ENCODE measurements at places on chromosomes 2 and 18.

- no peak for DNase-seq
Observed at GRCh38 chr18:10552226-10552625, 26.4 kb downstream of the NAPG start.

DNA sequence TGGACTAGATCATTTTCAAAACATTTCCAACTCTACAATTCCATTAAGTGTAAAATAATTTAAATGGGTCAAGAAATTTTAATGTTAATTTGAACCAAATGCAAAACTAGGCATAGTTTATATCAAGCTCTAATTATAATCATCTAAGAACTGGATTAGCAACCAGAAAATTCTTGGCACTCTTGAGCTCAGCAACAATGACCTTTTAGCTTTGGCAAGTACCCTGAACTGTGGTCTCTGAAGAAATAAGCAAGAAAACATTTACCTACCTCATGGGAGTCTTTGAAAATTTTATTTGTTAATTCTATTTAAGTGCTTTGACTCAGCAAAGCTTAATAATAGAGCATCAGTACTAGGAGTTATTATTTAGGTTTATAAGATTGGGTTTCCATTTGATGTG, 313.2 kb downstream of the SATB2 start:
- no peak for DNase-seq

- no peak for DNase-seq
Observed at GRCh38 chr2:58416696-58417095, 175.6 kb upstream of the FANCL start.

GRCh38 chr18:65791719-65792118, 40.9 kb downstream of the CDH7 start:
- DNase-seq = no peak

DNA sequence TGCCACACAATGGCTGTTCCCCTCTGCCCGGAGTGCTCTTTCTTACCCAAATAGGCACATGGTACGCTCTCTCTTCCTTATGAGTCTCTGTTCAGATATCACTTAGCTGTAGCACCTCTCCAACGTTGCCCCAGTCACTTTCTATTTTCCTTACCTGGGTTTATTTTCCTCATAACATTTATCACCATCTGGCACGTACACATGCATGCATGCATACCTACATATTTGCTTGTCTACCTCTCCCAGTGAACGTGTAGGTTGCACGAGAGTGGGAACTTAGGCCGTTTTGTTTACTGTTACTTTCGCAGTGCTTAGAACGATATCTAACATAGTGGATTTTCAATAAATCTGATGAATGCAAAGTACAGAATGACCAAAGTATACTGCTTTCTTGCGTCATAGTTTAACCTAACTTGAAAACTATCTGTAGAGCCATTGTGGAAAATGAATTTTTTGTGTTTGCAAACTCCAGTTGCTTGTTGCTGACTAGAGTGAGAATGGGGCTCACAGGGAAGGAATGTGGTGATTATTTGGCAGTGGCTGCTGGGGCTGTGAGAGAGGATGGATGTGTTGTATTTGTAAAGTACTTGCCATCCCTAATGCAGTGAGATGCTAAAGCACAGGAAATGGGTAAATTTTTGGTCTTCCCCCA, 47.1 kb downstream of the ACSL3 start:
- no peak for DNase-seq

- peak; percentile 32 for DNase-seq
Observed at GRCh38 chr18:64566456-64566855, 417.6 kb upstream of the LINC00305 start.

DNA sequence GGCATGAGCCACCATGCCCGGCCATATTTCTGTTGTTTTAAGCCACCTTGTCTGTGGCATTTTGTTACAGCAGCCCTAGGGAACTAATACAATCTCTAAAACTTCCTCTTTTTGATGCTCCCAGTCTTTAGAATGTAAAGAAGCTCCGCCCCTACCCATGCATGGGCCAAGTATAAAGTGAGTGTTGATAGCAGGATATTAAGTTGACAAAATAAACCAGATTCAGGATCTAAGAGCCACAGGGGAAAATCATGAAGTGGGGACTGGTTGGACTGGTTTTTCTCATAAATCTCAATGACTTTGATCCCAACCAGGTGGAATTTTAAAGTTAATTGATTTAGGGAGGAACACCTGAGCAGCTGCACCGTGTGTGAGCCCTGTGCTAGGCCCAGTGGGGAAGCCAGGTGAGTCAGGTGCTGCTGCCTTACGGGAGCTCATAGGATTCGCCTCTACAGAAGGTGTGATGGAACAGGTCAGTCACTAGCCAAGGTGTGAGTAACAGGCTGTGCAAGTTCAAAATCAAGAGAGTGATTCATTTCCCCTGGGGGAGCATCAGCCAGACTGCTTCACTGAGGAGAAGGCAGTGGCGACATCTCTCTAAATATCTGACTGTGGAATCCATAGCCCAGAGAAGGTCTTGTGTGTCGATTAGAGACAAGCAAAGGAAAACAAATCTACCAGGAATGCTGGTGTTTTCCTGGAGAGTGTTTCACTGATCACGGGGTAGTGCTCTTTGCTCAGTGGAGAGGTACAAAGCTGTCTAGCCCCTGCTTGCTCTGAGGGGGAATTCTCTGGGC, 63.0 kb upstream of the MSH2 start:
- no peak for DNase-seq

DNA sequence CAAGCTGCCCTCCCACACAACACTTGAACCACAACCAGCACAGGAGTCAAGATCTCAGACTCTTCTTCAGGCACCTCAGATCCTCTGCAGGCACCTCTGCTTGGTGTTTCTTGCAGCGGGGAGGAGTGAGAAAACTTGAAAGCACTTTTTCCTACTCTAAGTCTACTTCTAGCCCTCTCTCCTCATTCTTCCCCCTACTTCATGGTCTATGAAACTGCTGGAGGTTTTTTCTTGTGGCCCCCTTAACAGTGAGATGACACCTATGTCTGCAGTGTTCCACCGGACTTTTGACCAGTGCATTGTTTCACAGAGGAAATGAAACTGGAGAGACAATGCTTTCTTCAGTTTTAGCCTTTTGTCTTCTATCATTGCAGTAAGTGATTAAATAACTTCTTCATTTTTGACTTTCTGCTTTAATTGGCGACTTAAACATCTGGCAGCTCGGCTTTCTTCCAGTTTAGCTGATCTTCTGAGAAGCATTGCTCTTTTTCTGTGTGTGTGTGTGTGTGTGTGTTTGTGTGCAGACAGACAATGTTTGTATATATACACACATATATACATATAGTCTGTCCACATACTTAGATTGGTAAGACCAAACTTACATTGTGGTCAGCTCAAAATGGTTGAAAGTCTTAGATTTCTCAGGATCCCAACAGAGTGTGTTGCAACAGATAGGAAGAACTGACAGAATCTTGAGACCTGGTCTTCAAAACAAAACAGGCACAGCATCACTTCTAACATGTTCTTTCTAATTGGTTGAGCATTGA, 1474.0 kb upstream of the TMEFF2 start:
- no peak for DNase-seq

DNA sequence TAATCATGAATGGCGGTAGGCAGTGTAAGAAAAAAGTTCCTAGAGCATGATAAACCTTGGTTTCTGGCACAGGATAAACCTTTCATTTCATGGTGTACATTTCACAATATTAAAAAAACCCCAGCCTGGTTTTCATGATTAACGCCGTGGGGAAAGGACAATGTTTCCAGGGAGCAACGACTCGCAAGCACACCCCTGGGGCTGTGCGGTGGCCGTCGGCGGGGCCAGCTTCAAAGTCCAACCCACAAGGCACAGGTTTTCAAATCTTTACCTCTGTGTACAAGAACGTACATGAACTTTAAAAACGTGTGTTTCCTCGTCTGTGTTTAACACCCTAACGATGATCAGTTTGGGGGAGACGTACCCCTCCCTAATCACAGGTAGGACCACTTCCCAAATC, 118.1 kb downstream of the NOL10 start:
- no peak for DNase-seq

- DNase-seq = no peak
Observed at GRCh38 chr2:19991895-19992294, 2.0 kb upstream of the WDR35 start.

GRCh38 chr18:34648269-34648985, 61.7 kb upstream of the DTNA start:
- no peak for DNase-seq

GRCh38 chr2:126889496-126890135, 9.1 kb upstream of the TEX51 start:
- DNase-seq = no peak

GRCh38 chr2:27781496-27781895, 10.0 kb downstream of the MRPL33 start:
- DNase-seq = peak; percentile 2

GRCh38 chr18:49769047-49769728, 44.1 kb downstream of the ACAA2 start:
- no peak for DNase-seq

GRCh38 chr18:39911716-39912115, 2043.3 kb upstream of the PIK3C3 start:
- DNase-seq = no peak

GRCh38 chr2:176096986-176097819, 2.4 kb upstream of the HOXD12 start:
- peak; percentile 92 for DNase-seq

DNA sequence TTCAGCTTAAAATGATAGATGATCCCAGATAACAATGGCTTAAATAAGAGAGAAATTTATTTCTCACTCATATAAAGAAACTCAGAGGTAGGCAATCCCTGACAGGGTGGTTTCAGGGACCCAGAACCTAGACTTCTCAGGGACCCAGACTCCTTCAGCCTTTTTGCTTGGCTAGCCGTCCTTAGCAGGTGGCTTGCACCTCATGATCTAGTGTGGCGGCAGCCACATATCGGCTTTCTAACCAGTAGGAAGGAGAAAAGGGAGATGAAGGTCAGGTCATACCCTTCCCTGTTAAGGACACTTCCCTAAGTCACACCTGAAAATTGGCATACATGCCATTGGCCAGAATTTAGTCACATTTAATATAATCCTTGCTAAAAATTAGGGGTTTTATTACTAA, 18.4 kb downstream of the VSNL1 start:
- DNase-seq = no peak

GRCh38 chr2:227884511-227884947, 13.1 kb downstream of the DAW1 start:
- DNase-seq = peak; percentile 38

DNA sequence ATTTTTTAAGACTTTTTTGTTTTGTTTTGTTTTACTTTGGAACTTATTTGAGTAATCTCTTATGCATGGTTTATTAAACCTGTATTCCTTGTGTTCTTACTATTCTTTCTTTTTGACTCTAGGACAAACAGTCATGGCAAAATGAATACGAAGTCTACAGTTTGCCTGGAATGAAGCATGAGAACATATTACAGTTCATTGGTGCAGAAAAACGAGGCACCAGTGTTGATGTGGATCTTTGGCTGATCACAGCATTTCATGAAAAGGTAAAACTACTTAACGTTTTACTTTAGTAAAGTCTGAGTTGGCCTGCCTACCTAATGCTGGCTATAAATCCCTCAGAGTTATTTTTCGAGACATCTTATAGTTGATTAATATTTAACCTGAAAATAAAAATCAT, 72.3 kb downstream of the ACVR2A start:
- DNase-seq = no peak

GRCh38 chr2:61090386-61090921, 24.8 kb downstream of the SANBR start:
- DNase-seq = no peak

DNA sequence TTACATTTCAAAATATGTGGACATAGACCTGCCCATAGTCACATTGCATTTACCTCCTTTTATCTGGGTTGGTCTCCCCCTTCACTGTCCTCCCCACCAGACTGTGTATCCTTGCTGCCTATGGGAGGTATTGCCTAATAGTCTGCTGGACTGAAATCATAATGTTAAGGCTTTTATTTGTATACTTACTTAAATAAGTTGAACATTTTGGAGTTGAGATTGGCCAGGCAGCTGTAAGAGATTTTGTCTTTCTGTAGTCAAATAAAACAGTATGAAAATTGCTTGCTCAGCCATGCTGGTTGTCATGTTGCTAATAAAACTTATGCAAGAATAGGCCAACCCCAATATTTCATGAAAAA, 280.9 kb downstream of the PTPRM start:
- no peak for DNase-seq

DNA sequence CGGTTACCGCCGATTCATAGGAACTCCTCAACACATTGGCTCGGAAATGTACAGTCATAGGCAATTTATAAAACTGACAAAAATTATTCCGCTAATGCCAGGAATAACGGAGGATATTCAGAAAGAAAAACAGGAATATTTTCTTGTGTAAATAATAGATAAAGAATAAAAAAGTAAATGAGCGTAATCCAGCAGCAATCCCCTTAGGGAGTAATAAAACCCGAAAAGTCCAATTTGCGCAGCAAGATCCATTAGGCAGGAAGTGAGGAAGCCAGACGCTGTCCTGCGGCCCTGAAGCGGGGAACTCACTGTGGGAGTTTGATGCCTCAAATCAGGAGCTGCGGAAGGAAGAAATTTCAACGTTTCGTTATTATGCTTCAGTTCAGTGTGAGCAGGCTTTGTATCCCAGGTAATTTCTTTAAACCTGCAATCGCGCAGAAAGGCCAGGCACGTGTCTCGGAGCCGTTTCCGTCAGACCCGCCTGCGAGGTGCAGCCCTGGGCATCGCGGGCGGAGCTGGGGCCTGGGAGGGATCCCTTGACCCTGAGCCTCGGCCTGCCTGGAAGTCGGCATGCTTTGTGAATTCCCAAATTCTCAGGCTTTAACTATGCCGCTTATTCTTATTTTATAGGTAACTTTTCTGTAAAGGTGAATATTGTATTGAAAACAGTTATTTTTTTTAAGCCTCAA, 180.9 kb upstream of the ALKAL2 start:
- no peak for DNase-seq

- no peak for DNase-seq
Observed at GRCh38 chr2:160870729-160871465, 289.3 kb upstream of the TANK start.

DNA sequence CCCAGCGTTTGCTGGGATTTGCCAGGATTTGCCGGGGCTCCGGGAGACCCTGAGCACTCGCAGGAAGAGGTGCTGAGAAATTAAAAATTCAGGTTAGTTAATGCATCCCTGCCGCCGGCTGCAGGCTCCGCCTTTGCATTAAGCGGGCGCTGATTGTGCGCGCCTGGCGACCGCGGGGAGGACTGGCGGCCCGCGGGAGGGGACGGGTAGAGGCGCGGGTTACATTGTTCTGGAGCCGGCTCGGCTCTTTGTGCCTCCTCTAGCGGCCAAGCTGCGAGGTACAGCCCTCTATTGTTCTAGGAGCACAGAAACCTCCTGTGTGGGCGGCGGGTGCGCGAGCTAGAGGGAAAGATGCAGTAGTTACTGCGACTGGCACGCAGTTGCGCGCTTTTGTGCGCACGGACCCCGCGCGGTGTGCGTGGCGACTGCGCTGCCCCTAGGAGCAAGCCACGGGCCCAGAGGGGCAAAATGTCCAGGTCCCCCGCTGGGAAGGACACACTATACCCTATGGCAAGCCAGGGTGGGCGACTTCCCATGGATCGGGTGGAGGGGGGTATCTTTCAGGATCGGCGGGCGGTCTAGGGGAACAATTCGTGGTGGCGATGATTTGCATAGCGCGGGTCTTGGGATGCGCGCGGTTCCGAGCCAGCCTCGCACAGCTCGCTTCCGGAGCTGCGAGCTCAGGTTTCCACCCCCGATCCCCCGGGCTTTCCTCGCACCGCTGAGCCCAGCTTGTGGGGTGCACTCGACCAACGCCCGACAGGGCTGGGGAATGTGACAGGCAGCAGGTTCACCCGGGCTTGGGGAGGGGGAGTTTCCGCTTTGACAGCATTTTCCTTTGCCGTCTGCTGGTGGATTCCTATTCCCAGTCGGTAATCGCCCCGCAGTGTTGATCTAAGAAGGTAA, 2.8 kb downstream of the ONECUT2 start:
- DNase-seq = peak; percentile 99

Measured in NCI-H69 (cell line).